ENCODE measurements at places on chromosomes 7 and 10.

DNA sequence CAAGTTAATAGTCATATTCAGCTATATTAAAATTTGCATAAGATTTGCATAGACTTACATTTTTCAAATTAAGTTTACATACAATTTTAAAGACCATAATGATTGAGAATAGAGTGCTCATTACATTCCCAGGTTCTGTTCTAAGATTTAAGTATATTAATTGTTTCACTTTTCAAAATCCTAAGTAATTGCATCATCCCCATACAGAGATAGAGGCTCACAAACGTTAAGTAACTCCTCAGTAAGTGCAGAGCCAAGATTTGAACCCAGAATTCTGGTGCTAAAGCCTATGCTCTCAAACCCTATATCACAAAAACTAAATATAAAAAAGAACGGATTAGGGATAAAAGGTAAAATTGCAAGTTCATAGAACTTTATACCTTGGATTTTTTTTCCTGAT is 2.1 kb downstream of the ITIH5 start:
- no peak for DNase-seq

DNA sequence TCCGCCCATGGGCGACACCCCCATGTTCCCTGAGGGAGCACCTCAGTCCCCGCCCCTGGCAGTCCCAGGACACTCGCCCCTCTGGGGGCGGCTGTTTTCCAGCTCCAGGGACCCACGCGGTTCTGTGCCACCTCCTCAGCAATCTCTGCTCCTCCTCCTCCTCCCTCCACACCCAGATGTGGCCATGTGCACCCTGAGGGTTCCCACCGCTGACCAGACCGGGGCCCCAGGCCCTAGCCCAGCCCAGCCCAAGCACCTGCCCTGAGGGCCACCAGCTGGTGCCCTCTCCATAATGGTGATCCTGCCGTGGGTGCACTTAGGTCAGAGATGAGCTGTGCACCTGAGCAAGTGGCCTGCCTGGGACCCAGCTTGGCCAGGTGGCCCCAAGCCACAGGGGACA is 25.1 kb downstream of the AP5Z1 start:
- DNase-seq = no peak

DNA sequence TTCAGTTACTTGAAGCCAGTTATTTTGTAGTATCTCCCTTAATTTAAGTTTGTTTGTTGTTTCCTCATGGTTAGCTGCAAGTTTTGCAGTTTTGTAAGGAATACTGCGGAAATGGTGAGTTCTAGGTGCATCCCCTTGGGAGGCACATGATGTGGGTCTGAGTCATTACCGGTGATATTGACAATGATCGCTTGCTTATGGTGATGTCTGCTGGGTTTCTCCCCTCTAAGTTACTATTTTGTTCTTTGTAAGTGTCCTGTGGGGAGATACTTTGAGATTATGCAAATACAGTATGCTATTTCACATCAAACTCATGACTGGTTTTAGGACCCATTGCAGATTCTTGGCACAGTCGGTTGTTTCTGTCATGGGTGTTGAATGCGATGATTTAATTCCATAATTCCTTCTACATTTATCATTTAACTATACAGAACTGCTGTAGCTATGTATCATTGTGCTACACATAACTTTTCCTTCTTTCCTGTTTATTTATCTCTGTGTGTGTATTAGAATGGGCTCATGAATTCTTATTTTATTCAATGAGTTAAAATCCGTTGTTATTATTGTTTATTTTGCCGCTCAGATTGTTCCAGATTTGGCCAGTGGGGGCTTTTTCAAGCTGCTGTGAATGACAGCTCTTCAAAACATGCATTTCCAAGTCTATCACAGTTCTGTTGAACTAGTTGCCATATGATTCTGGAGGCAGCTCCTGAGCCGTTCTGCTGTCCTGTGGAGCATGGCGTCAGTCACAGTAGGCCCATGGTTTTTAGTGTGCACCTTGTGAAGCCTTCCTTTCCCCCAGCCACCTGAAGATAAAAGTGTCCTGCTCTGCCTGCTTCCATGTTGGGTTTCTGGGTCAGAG is 18.4 kb downstream of the TSPAN14 start:
- DNase-seq = no peak

DNA sequence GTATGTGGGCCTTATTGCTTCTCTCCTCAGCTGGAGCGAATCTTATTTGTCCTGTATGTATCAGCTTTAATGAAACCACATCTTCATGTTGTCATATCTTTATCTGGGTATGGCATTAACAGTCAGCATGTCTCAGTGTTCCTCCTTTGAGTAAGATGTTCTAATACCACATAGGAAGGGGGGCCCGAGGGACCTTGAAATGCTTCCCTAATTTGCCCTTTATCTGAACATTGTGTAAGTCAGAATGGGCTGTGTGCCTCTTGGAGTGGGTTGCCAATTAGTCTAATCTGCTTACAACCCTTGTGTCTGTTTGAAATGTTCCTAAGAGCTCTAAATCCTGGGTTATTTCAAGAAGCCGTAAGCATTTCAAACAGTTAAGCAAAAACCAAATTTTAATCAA is 623.8 kb downstream of the SUGCT start:
- DNase-seq = no peak

GRCh38 chr10:28763471-28764170 is 86.3 kb downstream of the BAMBI start:
- peak; percentile 38 for DNase-seq

- no peak for DNase-seq
Measured at GRCh38 chr10:99765672-99766301, 16.7 kb upstream of the ABCC2 start.

DNA sequence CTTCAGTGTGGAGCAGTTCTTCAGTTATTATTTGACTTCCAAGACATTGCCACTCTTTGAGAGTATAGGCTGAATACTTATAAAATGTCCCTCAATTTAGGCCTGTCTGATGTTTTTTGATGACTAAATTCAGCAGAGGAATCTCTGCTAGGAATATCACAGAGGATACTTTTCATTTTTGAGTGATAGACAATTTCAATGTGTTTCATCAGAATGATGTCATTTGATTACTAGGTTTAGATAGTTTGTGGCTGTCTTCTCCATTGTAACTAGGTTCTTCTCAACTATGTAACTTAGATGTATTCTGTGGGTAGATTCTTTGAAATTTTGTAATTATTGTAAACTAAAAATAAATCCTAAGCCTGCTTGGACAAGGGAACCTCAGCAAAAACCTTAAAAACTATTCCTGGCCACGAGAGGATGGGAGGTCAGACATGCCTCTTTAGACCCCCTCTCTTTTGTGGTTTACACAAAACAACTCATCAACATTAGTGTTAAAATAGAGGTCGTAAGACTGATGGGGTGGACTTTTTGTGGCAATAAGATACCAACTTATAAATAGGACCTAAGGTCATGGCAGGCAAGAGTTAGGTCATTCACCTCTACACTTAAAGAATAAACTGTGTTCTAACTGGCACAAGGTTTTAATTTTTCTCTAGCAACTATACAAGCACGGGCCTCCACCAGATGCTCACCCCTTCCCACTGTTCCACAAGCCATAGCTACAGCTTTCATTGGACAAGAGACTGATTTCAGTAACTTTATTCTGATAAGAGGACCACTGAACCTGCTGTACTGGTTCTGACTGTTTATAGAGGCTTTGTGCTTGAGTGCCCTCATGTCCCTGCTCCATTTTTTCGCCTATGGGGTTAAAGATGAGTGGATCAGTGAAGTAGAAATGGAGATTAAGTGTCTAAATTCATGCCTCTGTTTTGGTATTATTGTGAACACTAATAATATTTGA is 33.7 kb downstream of the CYP2C8 start:
- no peak for DNase-seq

GRCh38 chr10:104895541-104895940 is 254.5 kb downstream of the SORCS3 start:
- DNase-seq = no peak

DNA sequence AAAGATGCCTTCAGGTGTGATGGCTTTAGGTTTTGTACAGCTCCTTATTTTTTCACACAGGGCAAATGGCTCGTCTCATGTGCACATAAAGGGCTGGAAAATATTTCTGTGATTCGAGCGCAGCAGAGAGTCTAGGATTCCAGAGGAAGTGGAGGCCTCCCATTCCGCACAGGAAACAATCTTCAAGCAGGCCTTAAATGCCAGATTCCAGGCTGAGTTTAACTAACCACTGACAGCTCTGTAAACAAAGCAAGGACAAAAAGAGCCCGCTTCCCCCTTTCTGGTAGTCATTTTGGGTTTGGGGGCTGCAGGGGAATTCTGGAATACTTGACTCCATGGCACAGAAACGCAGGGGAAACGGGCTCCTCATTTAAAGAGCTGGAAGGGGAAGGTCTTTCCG is 87.2 kb downstream of the CALD1 start:
- no peak for DNase-seq

DNA sequence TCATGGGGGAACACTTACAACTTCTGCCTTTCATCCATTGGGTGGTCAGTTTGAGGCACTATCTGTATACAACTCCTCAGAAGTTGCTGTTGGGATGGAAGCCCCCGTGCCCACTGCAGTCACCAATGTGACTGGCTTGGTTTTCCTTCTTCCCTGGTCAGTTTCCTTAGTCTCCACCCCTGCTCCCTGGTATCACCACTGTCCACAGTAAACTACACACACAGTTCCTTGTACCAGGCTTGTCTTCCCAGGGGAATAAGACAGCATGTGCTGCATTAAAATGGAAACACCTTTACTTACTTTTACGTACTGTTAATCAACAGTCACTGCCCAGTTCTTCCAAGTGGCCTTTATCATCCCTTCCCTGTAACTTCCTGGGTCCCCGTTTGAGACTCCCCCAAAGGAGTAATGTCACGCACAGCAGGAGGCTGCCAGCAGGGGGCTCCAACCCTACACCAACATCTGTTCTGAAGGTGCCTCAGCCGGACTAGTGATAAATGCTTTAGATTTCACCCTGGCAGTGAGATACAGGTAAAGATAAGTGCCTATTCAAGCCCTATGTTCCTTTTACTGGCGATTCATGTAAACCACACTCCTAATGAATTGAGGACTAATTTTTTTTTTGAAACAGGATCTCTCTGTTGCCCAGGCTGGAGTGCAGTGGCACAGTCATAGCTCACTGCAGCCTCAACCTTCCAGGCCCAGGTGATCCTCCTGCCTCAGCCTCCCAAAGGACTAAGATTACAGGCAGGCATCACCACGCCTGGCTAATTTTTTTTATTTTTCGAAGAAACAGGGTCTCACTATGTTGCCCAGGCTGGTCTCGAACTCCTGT is 45.3 kb upstream of the PIK3AP1 start:
- DNase-seq = peak; percentile 1

DNA sequence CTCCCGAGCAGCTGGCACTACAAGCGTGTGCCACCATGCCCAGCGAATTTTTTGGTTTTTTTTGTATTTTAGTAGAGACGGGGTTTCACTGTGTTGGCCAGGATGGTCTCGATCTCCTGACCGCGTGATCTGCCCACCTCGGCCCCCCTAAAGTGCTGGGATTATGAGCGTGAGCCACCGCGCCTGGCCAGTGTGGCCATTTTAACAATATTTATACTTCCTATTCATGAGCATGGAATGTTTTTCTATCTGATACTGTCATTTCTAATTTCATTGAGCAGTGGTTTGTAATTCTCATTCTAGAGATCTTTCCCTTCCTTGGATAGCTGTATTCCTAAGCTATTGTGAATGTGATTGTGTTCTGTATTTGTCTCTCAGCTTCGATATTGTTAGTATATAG is 96.2 kb downstream of the GLCCI1 start:
- DNase-seq = no peak

- DNase-seq = no peak
Measured at GRCh38 chr7:47584536-47584895, 2.6 kb upstream of the TNS3 start.

DNA sequence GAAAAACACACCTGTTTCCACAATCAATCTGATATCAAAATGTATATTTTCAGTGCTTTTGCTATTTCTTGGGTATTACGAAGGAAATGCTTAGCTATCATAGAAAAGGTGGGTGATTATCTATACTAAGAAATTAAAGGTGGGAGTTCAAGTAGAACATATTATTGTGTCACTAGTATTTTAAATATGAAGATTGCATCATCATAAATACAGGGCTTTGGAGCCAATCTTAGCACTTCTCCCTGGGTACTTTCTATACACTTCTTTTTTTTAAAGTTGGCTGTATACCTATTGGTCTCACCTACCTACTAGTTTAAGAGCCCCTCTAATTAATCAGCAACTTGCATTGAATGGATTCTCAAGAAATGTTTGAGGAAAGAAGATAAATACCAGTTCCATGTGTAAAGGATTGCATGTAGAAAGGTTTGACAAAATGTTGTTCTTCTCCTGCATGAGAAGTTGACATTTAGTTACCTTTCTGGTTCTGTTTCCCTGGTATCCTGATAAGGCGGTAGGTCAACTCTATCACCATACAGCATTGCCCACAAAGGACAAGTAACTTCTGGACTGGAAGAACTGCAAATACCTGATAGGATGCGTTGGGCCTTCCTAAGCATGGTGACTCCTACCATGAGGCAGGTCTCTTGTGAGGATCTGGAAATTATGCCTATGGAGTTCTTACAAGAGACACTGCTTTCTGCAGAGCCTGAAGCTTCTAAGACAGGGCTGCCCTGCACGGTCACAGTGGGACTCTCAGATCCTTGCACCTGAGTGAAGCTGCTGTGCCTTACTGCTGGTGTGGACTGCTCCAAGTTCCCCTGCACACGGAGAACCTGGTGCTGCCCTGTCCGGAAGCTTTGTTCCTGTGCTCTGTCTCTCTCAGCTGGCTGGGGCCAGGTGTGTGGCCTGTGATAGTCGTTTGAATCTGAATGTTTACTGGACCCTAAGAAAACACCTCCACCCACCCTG is 32.1 kb upstream of the PDSS1 start:
- DNase-seq = no peak

DNA sequence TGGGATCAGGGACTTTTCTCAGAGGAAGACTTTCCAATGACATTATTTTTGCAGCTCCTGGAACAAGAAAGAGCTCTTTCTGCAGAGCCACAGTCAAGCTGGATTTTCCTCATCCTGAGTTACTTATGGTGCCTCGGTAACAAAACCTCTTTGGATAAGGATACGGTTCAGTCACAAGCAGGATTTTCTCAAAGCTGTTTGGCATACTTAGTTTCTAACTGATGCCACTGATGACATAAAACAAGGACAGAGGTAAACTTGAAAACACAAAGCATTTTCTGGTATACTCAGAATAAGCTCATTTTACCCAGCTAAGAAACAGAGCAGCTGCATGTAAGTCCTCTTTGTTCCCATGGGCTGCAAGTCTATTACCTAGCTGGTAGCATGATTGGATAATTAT is 340.9 kb upstream of the MEOX2 start:
- no peak for DNase-seq

DNA sequence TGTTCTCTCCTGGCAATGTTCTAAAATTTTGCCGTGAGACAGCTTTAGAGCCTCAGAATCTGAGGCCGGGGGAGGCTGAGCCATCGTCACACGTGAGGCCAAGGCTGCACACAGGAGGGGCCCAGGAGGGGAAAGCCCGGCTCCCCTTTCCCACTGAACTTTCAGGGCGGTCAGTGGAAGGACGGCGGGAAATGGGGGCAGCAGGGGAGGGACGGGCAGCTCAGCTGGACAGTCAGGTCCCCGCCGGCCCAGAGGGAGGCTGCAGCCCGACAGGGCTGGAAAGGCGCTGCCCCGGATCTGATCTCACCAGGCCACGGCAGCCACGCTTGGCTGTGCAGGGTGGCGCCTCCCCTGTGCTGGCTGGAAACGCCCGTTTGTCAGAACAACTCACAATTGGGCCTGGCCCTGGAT is 43.3 kb upstream of the ADGRA1 start:
- no peak for DNase-seq
